CD4-positive, alpha-beta T cell (primary cell): ENCODE measurements at places on chromosomes 12 and 14. TPM values are rescaled to one million over a fixed set of nuclear protein-coding genes. Genes with fewer than 3 reads are reported as not detected.

GRCh38 chr12:10101042-10101579 is 2.3 kb upstream of the CLEC1A start:
- no peak overlapping the region for H3K4me3 ChIP-seq
- no peaks in the 10 kb centered on the region for H3K27me3 ChIP-seq
- no peaks in the 10 kb centered on the region for H3K4me1 ChIP-seq
- DNase-seq = no peak

The CGRRF1 gene
- 34.5 TPM for total RNA-seq

The GCH1 gene
- 18.4 TPM for total RNA-seq

The TMTC3 gene
- 6.1 TPM for total RNA-seq

The CHGA gene
- not detected for total RNA-seq

GRCh38 chr12:66169221-66170170 is at the start of gene TMBIM4:
Gene TMBIM4, minus strand, starts transcription at chr12:66169996. Its CDS starts 45 bp downstream, at chr12:66169951.
- peak within 1 kb of the TSS; percentile 88 for H3K4me3 ChIP-seq
- H3K4me1 ChIP-seq = peaks cover 17% of the 10 kb centered on the region
- H3K27me3 ChIP-seq = no peaks in the 10 kb centered on the region
- DNase-seq = peak; percentile 81
- H3K27ac ChIP-seq = peak within 1 kb of the TSS; percentile 98
- H3K36me3 ChIP-seq = peaks cover 13% of the 10 kb centered on the region

The SERPINA12 gene
- total RNA-seq = not detected

GRCh38 chr12:128326406-128326805 is 59.4 kb downstream of the TMEM132C start:
- H3K27me3 ChIP-seq = no peaks in the 10 kb centered on the region
- no peak overlapping the region for H3K27ac ChIP-seq
- no peak overlapping the region for H3K4me3 ChIP-seq
- H3K4me1 ChIP-seq = no peaks in the 10 kb centered on the region
- no peak for DNase-seq

DNA sequence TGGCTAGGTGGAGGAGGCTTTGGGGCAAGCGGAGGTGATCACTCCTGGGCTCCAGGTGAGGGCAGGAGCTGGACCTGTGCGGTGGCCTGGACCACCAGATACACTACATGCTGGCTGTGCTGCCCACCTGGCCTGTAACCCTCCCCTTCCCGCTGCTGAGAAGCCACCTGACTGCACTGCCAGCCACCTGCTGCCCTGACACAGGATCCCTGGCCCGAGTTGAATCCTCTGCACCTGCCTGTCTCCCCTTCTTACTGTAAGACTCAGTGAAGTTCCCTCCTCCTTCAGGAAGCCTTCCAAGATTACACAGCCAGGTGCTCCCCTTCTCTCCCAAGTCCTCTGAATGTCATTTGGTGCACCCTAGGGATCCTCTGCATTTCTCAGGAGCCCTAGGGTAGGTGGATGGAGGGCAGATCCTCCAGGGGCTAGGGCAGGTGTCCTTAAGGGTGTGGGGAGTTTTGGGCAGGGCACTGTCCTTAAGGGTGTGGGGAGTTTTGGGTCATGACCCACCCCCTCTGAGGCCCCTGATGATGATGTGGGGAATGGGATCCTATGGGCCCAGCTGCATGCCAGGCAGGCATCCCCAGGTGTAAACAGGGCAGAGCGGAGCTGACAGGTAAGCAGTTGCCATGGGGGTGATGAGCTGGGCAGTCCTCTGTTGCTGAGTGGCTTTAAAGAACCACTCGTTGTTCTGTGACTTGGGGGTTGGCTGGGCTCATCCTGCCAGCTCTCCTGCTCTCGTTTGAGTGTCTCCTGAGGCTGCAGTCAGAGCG is 6.7 kb upstream of the MTA1 start:
- H3K4me3 ChIP-seq = no peak overlapping the region
- H3K4me1 ChIP-seq = peaks cover 26% of the 10 kb centered on the region
- H3K36me3 ChIP-seq = no peaks in the 10 kb centered on the region
- H3K27ac ChIP-seq = no peak overlapping the region

DNA sequence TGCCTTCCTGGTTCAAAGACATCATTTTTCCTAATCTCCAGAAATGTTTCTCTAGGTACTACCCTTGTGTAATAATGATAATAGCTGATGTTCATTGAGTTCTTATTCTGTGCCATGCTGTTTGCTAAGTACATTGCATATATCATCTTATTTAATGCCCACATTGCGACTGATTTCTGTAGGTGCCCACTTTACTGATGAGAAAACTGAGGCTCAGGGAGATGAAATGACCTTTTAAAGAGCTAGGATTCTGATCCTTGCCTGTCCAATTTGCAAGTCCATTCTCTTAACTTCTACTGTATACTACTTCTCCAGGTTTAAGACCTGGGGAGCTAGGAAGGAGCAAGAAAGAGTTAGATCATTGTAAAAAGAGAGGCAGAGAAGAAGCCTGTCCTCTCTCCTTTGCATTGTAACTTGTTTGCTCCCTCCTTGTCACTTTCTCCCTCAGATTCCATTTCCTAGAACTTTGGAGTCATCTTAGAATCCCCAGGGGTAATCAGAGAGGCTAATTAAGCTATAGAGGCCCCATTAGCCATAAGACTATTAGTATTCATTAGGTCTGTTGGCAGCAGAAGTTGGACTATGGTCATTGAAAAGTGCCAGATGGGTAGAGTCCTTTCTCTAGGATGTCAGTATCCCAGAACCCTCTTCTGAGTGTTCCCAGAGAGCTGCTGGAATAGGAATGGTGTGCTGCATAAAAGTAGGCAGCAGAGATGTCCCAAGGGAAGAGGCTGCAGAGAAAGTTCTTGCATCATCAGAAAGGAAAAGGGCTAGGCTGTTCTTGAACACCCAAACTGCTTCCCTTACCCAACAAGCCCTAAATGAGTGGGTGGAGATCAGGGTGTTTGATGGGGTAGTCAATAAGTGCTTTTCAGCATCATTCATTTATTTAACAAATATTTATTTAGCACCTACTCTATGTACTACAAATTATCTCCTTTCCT is 3.1 kb downstream of the DGKA start:
- no peak for DNase-seq
- H3K27ac ChIP-seq = peak overlapping the region; percentile 81
- H3K4me1 ChIP-seq = peaks cover 79% of the 10 kb centered on the region
- no peaks in the 10 kb centered on the region for H3K27me3 ChIP-seq

GRCh38 chr12:40168868-40169267 is 55.9 kb upstream of the LRRK2 start:
- no peaks in the 10 kb centered on the region for H3K36me3 ChIP-seq
- peaks cover 4% of the 10 kb centered on the region for H3K4me1 ChIP-seq

The EID3 gene
- 13.5 TPM for total RNA-seq

DNA sequence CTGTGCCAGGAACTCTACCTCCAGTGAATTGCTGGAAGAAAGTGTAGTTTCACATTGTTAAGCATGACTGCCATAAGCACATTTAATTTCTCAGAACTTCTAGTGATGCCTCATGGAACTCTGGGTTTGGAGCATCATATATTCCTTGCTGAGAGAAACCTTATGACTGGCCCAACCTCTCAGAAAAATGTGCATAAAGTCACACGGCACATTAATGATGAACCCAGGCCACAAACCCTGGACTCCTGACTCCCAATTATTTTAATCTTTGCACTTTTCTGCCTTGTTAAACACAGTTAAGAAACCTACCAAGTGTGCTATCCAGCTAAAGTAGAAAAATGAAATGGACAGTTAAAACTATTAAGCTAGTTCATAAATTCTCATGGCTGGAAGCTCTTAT is 5.6 kb downstream of the TCP11L2 start:
- H3K27ac ChIP-seq = no peak overlapping the region
- no peak overlapping the region for H3K4me3 ChIP-seq
- H3K27me3 ChIP-seq = no peaks in the 10 kb centered on the region
- DNase-seq = no peak
